ENCODE measurements at places on chromosomes 13 and 19.

GRCh38 chr13:22141716-22142115, 470.8 kb downstream of the FGF9 start:
- no peak for DNase-seq

GRCh38 chr19:5955636-5955935, 22.4 kb downstream of the RANBP3 start:
- no peak for DNase-seq

DNA sequence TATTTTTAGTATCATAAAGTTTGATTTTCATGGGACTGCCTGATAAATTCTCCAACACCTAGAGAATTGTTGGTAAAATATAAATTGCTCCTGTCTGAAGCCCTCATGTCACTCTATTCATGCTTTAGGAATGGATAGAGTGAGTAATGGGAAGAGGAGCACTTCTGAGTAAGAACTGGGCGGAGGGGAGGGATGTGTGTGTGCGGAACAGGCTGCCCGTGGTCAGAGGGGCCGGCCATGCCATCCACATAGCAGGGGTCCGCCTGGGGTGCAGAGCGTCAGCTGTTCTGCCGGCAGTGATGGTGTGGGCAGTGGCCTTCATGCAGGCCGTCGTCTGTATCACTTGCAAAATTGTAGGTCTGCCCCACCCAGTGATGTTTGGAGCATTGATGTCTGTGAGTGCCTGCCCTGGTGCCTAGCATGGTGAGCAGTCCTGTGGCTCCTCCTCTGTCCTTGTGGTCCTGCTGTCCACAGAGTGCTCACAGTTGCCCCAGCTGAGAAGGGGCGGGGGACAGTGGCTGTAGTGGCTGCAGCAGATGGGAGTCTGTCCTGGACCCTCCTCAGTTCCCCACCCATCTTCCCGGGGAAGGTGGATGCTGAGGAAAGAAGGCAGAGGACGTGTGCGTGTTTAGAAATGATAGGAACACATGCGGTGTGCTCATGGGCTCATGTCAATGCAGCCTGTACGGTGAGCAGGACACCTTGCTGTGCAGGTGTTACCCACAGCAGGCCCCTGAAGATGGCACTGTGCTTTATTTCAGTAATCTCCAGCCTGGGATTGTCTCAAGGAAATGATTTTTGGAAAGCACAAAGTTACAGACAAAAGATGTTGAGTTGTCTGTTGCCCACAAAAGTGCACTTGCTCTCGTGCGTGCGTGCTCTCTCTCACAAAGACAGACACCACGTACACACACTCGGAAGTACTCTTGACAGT, 49.4 kb upstream of the TEX29 start:
- no peak for DNase-seq

- no peak for DNase-seq
Measured at GRCh38 chr19:55473225-55474012, 3.0 kb upstream of the ZNF628 start.

DNA sequence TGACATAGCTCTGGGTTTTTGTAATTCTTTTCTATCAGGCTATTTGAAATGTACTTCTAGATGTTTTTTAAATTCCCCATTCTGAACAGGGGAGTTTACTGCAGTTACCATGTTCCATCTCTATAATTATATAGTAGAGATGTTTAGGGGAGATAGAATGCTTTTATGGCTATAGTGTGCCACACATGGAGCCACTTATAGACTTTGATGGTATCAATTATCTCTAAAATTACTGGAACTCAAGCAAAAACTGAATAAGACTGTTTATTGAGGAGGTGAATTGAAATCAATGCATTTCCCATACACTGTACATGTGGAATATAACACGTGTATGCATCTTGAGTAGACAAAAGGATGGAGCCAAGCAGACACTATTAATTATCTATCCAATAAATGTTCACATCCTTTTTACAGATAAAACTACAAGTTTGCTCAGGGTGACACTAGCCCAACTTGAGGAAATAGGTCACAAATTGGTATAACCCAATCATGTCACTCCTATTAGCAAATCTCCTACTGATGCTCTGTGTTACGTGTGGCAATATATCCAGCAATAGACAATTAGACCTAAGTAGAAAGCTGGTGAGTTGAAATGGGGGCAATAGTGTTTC, 1882.6 kb downstream of the PCDH9 start:
- no peak for DNase-seq

- DNase-seq = no peak
Measured at GRCh38 chr13:71261256-71261655, 605.7 kb downstream of the DACH1 start.

- no peak for DNase-seq
Measured at GRCh38 chr13:36341718-36342117, 4.5 kb downstream of the SPART start.

- DNase-seq = no peak
Measured at GRCh38 chr13:83819156-83819555, 63.1 kb downstream of the SLITRK1 start.

GRCh38 chr19:48133094-48133493, 22.5 kb upstream of the PLA2G4C start:
- DNase-seq = no peak

GRCh38 chr13:23861310-23861709, 27.9 kb downstream of the MIPEP start:
- no peak for DNase-seq

GRCh38 chr13:21797736-21798135, 126.9 kb downstream of the FGF9 start:
- DNase-seq = no peak
